LoVo (cell line): ENCODE measurements at places on chromosomes 7 and 10.
A peak's percentile ranks its signal among the peaks of the same experiment; 100 is the strongest.

DNA sequence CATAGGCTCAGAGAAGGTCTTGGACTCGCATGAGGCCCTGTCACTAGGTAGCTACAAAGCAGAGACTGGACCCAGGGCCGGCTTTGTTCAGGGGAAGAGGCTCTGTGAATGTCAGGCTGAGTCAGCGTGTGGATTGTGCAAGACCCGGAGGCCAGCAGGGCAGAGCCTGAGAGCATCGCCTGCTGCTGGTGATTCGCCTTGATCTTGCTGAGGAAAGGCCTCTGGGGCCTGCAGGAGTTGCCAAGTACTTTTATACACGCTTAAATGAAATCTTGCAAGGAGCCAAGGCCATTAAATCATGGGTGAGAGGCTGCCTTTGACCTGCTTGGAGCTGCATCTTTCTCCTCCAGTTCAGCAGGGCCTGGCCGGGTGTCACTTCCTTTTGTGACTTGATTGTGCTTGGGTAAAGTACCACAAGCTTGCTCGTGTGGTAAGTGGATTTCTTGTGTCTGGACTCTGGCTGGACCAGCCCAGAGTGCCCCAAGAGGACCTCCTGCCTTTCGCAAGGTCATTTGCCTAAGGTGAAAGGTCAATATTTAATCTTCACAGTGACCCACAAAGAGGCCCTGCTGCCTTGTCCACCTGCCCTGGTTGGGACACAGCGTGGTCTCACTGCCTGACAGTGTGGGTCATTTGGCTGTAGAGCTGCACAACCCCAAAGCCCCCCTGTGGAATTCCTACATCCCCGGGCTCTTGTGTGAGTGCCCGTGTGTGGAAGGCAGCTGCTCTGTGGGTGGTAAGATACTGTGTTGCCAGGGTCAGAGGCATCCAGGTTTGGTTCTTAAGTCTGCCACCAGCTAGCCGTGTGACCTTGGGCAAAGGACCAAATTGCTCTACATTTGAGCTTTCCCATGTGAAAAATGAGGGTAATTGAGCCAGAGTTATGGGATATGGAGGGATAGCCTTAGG lies 38.6 kb upstream of the SH2D4B start:
- DNase-seq = peak; percentile 78

- no peak for DNase-seq
These were observed 481.0 kb downstream of the PLXNA4 start for GRCh38 chr7:132095111-132095765.

GRCh38 chr10:88110822-88111221 lies 247.4 kb downstream of the PTEN start:
- DNase-seq = no peak

DNA sequence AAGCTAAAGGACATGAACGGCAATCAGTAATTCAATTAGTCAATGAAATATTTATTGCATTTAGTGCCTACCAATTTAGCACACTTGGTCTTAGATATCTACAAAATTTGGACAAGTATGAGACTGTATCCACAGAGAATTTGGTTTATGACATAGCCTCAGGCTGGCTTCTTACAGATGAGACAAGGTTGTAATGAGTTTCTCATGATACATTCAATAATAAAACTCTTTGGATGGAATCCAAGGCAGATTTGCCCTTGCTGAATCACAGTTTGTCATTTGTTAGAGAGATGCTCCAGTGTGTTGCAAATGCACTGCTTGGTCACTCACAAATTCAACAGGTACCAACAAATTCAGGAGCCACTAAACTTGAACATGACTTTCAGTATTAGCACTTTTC lies 162.5 kb downstream of the GPR37 start:
- DNase-seq = no peak

- no peak for DNase-seq
These were observed 59.0 kb downstream of the ADCYAP1R1 start for GRCh38 chr7:31111109-31111451.

DNA sequence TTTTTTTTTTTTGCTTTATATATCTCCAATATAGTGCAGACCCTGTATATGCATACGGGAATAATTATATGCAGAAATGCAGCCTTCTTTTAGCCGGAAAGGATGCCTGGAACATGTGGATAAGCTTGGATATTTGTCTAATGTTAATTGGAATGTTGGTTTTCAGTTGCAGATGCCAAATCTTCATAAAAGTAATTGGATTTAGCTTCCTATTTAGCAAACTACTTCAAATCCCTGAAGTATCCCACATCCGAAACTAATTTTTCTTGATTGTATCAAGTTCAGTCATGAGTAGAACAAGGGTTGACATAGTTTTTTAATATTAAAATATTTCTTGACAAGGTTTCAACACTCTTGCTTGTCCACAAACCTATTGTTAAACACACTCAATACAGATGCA lies 281.7 kb downstream of the BBS9 start:
- no peak for DNase-seq

DNA sequence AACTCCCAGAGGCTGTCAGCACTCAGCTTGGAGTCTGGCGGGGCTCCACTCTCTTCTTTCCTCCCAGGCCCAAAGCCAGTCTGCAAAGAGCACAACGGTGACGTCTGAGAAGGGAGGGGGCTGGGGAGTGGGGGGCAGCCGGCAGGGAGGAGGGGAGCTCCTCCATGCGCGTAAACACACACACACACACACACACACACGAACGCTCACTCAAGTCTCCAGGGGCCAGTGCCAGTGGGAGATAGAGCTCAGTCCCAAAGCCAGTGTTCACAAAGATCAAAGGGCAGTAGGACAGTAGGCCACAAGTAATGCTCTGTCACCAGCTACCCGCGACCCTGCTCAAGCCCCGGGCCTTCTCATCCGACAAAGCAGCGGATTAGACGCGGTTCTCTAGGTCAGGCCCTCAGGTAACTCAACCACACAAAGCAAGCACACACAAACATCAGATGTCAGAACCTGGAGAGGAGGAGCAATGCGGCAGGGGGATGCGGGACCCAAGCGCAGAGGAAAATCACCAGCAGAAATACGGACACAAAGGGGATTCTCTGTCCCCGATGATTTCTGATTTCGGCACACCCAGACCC lies 19.9 kb downstream of the TCAF1 start:
- no peak for DNase-seq

- DNase-seq = no peak
These were observed 77.6 kb downstream of the VWC2 start for GRCh38 chr7:49850921-49851613.

DNA sequence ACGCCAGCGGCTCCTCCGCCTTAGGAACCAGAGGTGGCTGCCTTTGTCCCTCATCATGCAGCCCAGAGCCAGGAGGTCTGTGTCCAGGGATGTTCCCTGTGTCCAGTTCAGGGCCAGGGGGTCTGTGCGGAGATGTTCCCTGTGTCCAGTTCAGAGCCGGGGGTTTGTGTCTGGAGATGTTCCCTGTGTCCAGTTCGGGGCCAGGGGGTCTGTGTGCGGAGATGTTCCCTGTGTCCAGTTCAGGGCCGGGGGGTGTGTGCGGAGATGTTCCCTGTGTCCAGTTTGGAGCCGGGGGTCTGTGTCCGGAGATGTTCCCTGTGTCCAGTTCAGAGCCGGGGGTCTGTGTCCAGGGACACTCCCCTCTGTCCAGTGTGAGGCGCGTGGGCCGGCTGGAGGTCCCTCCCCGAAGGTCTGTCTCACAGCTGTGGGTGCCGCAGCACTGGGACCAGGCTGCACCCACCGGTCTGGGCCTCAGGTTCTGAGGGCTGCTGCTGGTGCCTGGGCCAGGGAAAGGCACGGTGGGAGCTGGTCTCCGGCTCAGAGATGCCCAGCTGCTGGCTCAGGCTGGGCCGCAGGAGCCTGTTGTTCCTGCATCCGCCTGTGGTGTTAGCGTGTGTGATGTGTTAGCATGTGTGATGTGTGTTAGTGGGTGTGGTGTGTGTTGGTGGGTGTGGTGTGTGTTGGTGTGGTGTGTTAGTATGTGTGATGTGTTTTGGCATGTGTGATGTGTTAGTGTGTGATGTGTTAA lies 67.9 kb upstream of the CFAP46 start:
- DNase-seq = no peak

DNA sequence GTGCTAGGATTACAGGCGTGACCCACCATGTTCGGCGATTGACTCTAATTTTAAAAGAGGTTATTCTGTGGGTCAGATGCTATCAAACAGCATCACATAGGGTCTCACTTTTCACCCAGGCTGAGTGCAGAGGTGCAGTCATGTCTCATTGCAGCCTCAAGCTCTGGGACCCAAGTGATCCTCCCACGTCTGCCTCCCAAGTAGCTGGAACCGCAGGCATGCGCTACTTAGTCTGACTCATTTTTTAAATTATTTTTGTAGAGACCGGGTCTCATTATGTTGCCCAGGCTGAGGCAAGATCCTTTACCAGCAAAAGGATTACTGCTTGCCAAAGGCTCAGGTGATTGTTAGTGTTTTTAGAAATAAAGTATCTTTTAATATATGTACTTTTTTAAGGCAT lies 42.9 kb upstream of the STOX1 start:
- DNase-seq = no peak

DNA sequence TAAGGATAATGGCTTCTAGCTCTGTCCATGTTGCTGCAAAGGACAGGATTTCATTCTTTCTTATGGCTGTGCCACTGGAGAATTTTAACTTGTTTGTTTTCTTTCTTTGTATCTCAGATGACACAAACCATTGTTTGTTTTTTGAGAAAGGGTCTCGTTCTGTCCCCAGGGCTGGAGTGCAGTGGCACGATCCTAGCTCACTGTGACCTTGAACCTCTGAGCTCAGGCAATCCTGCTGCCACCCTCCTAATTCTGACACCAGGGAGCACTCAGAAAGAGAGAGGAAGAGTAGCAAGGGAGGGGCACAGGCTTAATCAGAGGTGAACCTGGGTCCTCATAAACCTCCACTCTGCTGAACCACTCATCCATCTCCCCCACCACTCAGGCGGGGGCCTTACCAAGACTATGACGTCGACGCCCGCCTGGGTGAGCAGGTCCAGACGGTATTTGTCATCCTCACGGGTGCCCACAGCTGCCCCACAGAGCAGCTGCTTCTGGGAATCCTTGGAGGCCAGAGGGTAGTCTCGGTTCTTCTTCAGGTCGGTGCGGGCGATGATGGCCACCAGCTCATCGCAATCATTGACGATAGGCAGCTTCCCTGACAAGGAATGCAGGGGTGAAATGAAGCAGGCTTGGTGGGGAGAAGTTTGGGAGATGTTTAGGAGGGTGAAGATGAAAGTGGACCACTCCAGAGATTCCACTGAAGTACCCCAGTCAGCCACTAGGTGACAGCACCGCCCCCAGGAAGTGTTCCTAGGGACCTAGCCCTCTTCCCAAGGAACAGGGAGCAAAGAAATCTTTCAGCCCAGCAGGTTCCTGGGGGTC lies 11.6 kb downstream of the IMPDH1 start:
- peak; percentile 39 for DNase-seq

- no peak for DNase-seq
These were observed 9.4 kb downstream of the NUB1 start for GRCh38 chr7:151351027-151351426.

DNA sequence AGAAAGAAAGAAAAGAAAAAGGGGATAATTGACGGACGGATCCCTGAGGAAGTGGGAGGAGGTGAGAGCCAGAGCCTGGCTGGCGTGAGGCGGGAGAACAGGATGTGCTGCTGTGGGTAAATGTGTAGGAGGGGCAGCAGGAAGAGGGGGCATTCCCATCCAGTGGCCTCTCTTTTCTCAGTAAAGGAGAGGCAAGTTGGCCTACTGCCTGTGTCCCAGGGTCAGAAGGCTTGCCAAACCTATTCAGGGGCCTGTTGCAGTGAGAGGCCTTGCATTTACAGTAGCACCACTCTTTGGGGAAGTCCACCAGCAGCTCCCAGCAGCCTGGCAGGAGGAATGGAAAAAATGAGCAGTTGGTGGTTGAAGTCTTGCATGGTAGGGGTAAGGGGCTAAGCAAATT lies 26.6 kb upstream of the ASCC1 start:
- DNase-seq = no peak

DNA sequence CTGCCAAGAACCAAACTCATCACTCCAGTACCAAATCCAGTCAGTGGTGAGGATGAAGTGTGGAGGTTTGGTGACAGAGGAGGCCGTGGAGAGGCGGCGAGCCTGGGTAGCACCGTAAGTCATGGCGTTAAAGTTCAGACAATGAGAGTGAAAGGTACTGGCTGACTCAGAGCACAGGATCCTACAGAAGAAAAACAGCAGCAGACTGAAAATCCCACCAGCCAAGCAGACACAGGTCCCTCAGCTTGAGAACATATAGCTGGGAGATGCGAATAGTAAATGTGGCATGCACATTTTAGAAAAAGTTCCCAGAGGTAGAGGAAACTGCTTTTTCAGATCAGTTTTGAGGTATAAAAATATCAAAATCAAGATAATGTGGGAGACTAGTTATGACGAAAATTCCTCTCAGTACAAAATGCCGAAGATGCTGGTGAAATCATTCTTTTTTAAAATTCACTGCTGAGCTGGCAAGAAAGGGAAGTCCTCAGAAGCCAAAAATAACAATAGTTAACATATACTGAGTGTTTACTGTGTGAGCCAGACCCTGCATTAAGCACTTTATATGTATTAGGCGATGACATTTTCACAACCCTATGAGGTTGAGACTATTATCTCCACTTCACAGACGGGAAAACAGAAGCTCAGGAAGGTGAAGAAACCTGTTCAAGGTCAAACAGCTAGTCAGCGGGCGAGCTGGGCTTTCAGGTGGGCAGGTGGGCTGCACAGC lies 20.9 kb downstream of the PARP12 start:
- DNase-seq = no peak

DNA sequence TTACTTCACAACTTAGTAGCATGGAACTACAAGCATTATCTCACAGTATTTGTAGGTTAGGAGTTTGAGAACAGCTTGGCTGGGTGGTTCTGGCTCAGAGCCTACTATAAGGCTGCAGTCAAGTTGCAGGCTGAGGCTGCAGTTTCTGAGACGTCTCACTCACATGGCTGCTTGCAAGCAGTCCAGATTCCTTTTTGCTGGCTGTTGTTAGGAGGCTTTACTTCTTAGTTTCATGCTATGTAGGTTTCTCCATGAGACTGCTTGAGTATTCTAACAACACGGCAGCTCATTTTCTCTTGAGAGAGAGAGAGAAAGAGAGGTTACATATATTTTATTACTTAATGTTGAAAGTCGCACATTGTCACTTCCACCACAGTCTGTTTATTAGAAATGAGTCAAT lies 1073.9 kb downstream of the NXPH1 start:
- DNase-seq = no peak

DNA sequence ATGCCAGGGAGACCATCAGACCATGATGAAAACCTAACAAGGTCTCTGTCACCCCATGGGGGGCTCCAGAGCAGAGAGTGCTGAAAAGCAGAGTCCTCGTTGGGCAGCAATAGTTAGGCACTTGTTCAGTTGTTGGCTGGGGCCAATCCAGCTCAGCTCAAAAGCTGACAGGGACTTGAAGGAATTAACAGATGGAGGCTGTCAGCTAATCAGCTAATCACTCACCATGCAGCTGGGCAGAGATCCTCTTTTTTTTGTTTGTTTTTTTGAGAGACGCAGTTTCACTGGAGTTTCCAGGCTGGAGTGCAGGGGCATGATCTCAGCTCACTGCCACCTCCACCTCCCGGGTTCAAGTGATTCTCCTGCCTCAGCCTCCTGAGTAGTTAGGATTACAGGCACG lies 18.1 kb downstream of the CEP55 start:
- no peak for DNase-seq

- no peak for DNase-seq
These were observed 232.6 kb downstream of the USP6NL start for GRCh38 chr10:11378835-11379234.
